ENCODE measurements at places on chromosomes 2 and 18. TPM values are rescaled to one million over a fixed set of nuclear protein-coding genes. Genes with fewer than 3 reads are reported as not detected.

MBOAT2 gene
- total RNA-seq, result 3.0 TPM

DNA sequence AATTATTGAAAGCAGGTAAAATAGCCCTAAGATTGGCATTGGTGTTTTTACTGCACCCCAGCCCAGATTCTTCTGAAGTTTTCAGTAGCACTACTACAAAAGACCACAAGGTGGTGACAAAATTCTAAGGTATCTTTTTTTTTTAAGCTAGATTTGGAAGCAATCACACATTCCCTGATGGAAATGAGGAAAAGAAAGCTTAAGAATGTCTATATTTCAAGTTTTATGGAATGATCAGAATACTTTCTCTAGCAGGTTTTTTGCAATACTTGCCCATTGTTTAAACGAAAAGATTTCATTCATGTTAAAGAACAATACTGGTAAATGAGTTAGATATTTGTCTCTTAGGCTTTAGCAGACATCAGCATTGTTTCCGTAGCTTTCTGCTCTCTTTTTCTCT lies 32.1 kb upstream of the ZNF638 start:
- DNase-seq, result no peak

DNA sequence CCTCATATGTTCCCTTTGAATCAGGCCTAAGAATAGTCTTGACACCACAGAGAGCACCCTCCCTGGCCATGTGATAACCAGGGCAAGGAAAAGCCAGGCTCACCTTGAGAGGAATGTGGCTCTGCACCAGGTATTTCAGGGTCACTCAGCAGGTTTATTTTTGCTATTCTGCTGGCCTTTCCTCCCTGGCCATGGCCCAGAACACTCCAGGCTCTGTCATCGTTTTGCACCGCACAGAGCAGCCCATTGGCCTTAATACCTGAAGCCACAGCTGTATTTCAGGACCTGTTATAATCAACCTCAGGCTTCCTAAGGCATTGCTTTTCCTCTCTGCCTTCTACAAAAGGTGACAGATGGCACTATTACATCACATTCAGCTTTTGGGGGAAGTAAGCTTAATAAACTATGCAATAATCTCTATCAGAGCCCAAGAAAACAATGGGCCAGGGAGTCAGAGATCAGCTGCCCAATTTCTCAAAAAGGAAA lies 668.3 kb downstream of the IRS1 start:
- no peak for DNase-seq

GRCh38 chr2:99388892-99389291 lies 51.7 kb downstream of the EIF5B start:
- no peak for DNase-seq

- no peak for DNase-seq
Observed at GRCh38 chr18:3356614-3357013, 93.4 kb upstream of the TGIF1 start.
